ENCODE measurements at places on chromosomes 5 and 9. TPM values are rescaled to one million over a fixed set of nuclear protein-coding genes. Genes with fewer than 3 reads are reported as not detected.

SYK gene
- total RNA-seq: not detected

DNA sequence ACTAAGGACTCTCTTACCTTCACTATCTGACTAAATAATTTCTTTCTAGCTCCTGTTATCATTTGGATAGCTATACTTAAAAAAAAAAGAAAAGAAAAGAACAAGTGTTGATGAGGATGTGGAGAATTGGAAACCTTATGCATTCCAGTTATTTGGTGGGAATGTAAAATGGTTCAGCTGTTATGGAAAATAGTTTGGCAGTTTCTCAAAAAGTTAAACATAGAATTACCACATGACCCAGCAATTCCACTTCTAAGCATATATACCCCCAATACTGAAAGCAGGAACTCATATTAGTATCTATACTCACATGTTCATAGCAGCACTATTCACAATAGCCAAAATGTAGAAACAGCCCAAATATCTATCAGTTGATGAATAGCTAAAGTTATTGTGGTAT lies 61.1 kb downstream of the GNA14 start:
- no peak for DNase-seq

TRIO gene
- total RNA-seq: 190 TPM

DNA sequence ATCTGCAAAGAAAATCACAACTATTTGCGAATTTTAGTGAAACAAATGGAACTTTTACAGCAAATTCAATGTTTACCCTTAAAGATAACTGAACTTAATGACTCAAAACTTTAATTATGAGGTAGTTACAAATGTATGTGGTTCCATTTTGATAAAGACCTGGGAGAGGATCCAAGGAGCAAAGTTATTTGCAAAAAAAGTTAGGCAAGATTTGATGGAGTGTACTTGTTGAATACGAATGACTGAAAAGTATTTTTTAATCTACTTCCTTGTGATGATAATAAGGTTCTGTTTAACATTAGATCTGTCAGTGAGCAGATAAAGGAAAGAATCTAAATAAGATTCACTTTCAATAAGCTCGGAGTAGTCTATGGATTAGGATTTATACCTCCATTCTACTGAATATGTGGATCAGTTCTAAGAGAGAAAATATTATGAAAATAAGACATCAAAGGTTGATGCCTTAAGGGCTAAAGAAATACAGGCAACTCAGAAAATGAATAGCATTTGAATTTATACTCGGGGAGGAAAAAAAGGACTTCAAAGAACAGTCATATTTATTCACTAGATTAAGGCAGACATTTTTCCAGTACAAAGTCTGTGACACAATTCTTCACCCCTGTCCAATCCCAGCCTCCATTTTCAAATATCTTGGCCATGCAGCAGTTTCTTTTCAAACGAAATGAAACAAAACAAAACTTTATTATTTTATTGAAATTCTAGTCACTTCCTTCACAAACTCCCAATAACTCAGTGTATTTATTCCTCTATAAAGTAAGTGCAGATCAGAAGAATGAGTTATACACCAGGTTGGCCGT lies 199.8 kb downstream of the PDE4D start:
- DNase-seq: no peak

- DNase-seq: no peak
Measured at GRCh38 chr9:132049900-132050299, 29.8 kb downstream of the MED27 start.

DNA sequence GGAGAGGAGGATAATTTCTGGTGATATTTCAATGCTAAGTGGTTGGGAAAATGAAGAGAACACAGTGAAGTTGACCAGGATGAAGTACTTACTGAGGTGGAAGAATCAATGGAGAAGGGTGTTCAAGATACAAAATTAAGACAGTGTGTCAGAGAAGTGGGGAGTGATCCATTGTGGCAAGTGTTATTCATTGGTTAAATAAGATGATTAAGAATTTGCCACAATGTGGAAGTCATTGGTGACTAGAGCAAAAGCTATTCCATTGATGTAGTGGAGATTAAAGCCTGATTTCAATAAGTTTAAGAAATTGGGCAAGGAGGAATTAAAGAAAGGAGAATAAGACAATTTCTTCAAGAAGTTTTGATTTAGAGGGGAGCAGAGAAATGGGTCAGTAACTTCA lies 118.9 kb downstream of the GHR start:
- DNase-seq: no peak

SPATA31A3 gene
- total RNA-seq: not detected

SPINK5 gene
- 0.85 TPM for total RNA-seq

GRCh38 chr9:22041775-22042174 lies 32.7 kb upstream of the CDKN2B start:
- DNase-seq: no peak

- no peak for DNase-seq
Measured at GRCh38 chr9:132745756-132746709, 75.8 kb downstream of the GTF3C4 start.

STK32A gene
- total RNA-seq: not detected

IL9 gene
- not detected for total RNA-seq
